ENCODE measurements at places on chromosomes 7 and 10.

GRCh38 chr7:21200503-21200902 is 227.4 kb upstream of the SP4 start:
- DNase-seq: no peak

GRCh38 chr10:47278152-47278473 is 21.9 kb upstream of the GDF10 start:
- no peak for DNase-seq

- DNase-seq: no peak
These were observed 50.7 kb downstream of the SYPL1 start for GRCh38 chr7:106061301-106061979.

GRCh38 chr7:77422500-77422899 is 6.4 kb upstream of the GSAP start:
- DNase-seq: no peak

GRCh38 chr10:132479024-132479602 is 58.5 kb upstream of the INPP5A start:
- no peak for DNase-seq

DNA sequence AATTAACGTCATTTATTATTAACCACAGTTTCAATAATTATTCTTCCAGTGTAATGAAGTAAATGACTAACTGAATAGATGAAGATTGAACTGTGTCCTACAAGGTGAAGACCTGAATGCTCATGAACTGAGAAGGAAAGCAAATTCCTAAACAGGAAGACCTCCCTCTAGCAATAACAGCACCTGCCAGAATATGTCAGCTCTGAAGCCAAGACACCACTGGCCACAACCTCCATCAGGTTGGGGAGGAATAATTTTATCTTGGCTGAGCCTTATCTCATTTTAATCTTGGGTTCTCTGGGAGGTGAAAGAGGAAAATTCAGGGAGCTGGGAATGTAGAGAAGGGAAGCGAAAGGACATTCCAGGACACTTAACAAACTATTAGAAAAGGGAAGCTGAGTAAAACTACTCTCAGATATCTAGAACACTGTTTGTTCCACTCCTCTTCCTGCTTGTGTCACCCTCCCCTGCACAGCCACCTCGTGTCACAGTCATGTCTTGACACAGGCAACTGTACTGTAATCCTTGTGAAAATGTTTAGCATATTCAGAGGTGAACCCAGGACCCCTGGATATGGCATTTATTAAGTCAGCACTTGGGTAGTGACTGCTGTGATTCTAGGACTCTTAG is 4.6 kb upstream of the SLC13A1 start:
- DNase-seq: no peak

- no peak for DNase-seq
These were observed 175.9 kb downstream of the CCDC71L start for GRCh38 chr7:106485031-106485551.

DNA sequence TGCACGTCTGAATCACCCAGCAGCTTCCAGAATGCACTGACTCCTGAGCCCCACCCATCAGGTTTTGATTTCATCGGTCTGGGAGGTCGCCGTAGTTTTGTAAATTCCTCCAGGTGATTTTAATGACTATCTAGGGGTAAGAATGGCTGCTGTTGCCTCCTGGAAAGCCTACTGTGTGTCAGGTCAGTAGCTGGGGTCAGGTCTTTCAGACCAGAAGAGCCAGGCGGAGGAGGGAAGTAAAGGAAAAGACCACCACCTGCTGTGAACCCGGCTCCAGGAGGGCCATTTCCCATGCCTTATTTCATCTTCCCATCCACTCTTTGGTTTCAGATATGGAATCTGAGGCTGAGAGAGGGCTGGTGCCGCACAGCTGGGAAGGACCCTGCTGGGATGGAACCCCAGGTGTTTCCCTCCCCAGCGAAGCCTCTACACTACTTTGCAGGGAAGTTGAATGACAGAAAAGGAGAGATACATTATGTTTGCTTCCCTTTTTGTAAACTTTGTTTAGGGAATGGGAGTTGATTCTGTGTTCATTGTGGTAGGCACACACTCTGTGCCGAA is 19.8 kb downstream of the ADAMTS14 start:
- no peak for DNase-seq

DNA sequence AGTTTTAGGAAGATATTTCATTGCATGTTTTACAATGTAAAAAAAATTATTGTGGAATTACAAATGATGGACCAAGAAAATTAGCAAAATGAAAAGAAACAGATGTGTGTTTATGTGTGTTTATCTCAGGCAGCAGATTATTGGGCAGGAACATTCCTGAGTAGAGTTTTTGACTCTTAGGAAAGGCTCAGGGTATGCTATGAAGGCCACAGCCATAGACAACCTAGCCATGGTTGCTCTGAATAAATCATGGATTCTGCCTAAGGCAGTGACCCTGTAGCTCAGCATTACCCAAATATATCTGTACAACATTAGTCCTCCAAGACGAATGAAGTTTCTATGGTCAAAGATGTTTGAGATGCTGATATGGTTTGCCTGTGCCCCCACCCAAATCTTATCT is 298.3 kb downstream of the PTEN start:
- no peak for DNase-seq

DNA sequence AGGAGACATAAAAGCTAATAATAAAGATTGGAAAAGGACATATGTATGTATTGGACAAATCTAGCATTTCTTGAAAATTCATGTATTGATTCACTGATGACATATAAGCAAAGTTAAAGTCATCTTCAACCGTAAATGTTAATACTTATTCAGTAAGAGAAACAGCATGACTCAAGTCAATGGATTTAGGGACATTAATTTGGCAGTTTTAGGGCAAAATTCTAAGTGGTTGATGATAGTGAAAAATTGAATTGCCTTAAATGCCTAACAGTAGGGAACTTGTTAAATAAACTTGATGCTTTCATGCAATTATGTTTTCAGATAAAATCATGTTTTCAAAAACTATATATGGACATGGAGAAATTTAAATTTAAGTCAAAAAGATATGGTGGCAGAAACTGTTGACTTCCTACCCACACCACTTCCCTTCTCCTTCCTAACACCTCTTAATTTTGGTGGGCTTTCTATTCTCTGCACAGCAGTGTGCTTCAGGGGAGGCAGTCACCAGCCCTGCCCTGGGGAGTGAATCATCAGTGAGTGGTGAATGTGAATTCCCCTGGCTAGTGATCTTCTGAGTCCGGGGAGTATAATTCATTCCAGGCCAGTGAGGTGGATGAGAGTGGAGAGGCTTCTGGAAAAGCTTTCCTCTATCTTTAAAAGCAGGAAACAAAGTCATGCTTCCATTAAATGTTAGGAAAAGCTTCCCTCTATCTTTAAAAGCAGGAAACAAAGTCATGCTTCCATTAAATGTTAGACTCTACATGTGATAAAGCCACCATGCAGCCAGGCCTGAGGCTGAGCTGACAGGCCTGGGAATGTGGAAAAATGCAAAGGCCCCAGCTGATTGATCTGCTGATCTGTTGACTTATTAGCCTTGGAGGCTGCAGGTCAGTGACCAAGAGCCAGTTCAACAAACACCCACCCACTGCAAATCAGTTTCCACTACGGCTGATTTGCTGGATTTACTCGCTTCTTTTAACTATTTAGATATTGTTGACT is 25.2 kb upstream of the ITGB1 start:
- DNase-seq: no peak

- DNase-seq: no peak
These were observed 16.3 kb downstream of the SFTPA1 start for GRCh38 chr10:79627075-79627474.

- no peak for DNase-seq
These were observed 138.8 kb downstream of the ZEB1 start for GRCh38 chr10:31457858-31458257.

GRCh38 chr10:29270883-29271282 is 18.0 kb upstream of the LYZL1 start:
- no peak for DNase-seq

GRCh38 chr10:629186-629998 is 60.1 kb downstream of the DIP2C start:
- DNase-seq: no peak

- no peak for DNase-seq
These were observed 208.3 kb upstream of the SHH start for GRCh38 chr7:156020566-156020965.

DNA sequence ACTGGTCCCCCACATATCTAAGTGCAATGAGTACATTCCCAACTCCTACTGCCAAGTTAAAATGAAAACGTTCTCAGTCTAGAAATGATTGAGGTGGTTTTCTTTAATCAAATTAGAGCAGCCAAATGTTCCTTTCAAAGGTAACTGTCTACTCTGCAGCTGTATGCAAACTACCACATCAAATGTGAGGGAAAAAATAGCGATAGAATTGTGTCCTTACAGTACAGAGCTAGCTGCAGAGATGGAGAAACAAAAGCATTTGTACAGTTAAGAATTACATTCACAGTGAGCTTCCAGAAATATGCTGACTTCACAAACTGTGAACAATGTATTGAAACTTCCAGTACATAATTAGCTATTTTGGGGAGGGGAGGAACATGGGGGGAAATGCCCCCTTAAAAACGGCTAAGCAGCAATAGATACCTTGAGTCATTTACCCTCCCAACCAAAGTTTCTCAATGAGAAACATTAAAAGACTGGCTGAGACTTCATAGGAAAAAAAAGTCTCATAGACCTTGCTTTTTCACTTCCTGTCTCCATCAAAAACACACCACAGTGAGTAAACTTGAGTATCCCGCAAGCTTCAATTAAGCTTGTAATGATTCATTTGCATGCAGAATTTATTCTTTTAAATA is 22.9 kb downstream of the CDK6 start:
- no peak for DNase-seq

DNA sequence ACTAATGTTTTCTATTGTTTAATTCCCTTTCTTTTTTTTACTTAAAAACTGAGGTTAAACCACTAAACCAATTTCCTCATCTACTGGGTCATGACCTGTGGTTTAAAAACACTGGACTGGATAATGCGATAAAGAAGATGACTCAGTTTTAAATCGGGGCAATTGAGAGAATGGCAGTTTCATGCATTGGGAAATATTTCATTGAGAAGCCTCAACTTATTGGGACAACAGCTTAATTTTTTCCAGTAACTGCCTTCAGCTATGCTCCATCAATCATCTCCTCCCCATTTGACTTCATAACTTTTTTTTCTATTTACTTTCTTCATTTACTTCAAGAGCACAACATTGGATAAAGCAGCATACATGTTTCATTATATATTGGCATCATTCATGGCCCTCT is 61.8 kb upstream of the MET start:
- no peak for DNase-seq

DNA sequence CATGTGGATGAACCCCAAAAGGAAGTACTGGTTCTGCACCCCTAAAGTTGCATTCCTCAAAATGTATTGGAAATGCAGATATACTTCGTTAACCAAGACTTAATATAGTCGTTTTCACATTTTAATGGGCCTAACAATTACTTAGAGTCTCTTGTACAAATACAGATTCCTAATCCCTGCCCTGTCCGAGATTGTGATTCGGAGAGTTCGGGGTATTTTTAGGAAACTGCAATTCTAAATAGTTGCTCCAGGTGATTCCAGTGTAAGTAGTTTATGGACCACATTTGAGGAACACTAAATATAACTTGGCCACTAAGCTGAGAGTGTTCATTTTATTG is 830 bp downstream of the TRUB1 start:
- DNase-seq: no peak

DNA sequence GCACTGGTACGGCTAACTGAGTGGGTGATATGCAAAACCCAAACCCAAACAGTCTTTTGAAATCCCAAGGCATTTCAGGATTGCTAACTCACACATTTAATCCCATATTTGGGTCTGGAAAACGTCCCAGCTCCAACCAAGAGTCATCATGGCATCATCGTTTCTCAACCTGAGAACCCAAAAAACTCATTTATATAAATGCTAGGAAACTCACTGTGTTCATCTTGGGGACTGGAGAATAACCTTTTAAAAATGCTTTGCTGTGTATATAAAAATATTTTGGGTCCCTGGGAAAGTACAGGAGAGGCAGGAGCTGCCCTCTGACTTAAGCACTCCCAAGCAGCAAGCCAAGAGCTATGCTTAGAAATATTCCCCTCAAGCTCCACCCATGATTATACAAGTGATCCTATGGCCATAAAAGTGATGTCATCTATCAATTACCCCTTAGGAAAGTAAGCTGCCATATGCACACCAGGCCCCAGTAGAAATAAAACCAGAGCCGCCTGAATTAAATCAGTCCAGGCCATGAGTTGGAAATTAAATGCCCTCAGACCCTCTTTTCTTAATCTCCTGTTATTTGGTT is 352.1 kb downstream of the FRMD4A start:
- no peak for DNase-seq

DNA sequence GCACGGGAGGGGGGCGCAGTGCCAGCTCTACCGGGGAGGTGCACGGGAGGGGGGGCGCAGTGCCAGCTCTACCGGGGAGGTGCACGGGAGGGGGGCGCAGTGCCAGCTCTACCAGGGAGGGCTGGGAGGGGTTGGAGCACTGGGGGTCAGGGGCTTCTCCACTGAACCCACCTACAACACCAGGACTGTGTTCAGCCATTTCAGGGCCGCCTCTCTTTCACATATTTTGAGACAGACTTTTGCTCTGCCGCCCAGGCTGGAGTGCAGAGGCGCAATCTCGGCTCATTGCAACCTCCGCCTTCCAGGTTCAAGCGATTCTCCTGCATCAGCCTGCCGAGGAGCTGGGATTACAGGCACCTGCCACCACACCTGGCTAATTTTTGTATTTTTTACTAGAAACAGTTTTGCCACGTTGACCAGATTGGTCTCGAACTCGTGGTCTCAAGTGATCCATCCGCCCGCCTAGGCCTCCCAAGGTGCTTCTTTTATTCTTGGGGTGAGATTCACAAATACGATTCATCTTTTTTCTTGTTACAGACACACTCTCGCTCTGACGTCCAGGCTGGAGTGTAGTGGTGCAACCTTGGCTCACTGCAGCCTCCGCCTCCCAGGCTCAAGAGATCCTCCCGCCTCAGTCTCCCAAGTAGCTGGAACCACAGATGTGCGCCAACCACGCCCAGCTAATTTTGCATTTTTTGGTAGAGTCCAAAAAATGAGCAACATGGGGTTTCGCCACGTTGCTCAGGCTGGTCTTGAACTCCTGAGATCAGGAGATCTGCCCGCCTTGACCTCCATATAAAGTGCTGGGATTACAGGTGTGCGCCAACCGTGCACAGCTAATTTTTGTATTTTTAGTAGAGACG is 37.0 kb downstream of the ADAP1 start:
- no peak for DNase-seq

GRCh38 chr10:127813290-127813689 is 76.3 kb downstream of the FOXI2 start:
- DNase-seq: no peak

DNA sequence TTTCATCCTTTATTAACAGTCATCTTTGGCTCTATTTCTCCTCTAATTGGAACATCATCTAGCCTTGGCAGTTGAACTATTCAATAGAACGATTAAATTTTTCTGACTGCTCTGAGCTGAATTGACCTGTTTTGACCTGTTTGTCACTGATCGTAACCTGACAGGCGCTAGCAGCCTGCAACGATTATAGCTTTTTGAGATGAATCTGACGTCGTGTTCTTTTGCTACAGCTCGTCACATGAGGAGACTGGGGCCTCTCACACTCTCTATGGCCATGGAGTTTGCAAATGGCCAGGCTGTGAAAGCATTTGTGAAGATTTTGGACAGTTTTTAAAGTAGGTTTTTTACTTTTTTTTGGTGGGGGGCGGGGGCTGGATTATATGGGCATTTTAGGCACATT is 229.8 kb downstream of the FOXP2 start:
- DNase-seq: no peak

Data from KG1 (cell line).